ENCODE measurements at places on chromosomes 11 and 22.
A peak's percentile ranks its signal among the peaks of the same experiment; 100 is the strongest.

DNA sequence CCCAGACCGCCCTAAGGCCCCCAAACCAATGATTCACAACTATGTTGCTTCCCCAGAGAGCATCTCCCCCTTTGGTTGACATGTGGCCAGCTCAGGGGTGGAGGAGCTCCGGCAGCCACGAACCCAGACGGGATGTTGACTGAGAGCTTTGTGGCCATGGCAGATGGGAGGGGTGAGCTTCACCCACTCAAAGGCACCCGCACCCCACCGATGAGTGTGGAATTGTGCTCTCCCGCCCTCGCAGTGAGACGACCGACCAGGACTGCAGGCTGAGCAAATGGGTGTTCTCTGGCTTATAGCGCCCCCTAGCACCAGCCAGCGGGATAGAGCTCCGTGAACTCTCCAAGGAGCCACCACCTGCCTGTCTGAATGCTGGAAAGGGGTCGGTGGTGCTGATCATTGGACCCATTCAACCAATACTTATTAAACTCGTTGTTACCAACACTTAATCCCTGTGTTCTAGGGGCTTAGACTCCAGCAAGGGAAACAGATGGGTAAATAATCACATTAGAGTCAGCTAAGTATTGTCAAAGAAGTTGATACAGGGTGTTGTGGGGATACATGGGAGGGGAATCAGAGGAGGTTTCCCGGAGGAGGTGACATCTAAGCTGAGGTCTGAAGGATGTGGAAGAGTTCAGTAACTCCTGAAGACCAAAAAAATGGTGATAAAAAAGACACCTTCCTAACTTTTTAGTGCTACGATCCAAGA is 4.5 kb upstream of the TIMP3 start:
- DNase-seq, result peak; percentile 55

DNA sequence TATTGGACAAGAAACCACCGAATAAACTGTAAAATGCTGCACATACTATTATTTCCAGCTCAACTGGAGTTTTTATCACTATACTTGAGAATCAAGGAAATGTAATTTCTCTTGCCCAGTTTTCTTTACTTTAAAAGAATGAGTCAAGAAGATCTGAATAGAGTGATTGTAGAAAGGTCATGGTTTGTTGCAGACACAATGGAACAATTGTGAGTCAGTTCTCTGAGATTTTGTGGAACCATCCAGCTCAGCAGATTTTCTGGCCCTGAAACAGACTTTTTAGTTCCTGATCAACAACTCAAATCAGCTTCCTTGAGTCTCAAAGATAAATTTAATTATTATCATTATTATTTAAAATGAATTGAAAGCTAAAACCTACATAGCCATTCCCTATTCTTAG is 1.3 kb downstream of the TCN1 start:
- no peak for DNase-seq

DNA sequence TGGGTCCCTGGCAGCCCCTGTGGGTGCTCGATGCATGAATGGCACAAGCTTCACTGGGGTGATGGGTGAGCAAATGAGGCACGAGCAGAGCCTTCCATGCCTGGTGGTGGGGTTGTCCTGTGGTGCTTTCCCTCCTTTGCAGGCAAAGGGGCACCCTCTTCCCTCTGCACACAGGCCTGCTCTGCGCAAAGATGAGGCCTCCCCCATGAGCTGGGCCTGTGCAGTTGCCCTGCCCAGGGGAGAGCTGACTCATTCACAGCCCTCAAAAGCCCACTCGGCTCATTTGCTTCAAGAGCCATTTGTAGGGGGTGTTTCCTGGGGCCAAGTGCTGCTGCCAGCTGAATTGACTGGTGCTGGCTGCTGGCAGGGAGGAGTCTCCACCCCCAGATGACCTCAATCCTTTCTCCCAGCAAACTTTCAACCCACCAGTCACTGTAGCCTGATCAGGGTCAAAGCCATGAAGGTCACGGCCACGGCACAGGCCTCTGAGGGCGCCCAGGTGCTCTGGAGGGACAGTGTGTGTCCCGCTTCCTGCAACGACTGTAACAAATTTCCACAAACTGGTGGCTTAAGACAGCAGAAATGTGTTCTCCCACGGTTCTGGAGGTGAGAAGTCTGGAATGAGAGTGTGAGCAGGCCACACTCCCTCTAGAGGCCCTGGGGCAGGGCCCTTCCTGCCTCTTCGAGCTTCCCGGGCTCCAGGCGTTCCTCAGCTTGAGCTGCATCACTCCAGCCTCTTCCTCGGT is 48.8 kb upstream of the ANO1 start:
- DNase-seq, result no peak

DNA sequence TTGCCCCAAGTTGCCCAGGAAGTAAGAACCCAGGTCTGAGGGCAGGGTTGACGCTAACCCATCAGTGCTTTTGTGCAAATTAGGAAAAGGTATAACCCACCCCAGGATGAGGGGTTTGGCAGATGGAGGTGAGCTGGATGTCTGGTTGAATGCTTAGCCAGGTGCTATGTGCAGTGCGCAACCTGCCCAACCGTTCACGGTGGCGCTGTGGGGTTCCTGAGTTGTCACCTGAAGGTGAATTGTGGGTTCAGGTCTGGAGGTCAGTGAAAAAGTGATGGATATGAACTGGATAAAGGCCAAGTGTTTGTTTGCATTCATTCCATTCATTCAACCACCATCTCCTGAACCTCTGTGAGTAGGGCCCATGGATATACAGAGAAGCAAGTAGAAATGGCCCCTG is 14.3 kb upstream of the LGALS2 start:
- no peak for DNase-seq

DNA sequence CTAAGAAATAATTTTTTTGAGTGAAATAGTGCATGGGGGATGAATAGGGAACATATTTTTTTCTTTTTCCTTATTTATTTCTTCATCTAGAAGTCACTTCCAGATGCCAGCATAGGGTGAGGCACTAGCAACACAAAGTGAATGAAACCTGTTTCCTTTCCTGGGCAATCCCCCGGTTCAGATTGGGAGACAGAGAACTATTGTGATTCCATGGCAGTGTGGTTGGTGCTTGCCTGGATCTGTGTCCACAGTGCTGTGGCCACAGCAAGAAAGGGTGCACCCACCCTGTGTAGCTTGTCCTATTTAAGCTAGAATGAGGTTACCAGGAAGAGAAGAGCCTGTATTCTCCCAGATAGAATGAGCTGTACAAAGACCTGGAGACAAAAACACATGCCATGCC is 57.6 kb downstream of the SLC5A1 start:
- no peak for DNase-seq

DNA sequence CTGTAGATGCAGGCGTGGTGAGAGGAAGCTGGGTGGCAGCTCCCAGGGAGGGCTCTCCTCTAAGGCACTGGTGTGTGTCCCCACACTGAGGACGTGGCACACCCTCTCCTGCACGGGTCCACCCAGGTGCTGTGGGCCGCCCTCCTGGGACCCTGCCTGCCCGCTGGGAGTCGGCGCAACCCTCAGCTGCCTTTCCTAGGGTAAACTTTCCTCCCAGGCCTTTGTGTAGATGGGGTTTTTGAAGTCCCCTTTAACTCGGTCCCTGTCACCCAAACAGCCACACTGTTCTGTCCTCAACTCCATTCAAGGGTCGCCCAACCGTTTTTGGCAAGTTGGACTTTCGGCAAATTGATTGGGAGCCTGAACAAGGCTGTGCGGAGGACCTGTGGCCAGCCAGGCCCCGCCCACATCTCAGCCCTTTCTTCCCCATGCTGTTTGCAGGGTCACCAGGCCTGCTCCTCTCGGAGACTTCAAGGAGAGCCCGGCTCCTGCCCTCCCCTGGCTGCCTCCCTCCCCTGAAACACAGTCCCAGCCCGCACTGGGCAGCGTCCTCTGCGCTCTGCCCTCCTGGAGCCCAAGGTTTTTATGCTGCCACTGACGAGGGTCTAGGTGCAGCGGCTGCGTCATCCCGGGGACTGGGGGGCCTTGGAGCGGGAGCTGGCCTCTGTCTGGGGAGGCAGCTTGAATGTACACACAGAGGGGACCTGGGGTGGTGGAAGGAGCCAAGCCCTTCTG is 1126.2 kb downstream of the BRD1 start:
- no peak for DNase-seq

GRCh38 chr11:87173185-87174039 is 135.7 kb downstream of the TMEM135 start:
- DNase-seq, result peak; percentile 72

DNA sequence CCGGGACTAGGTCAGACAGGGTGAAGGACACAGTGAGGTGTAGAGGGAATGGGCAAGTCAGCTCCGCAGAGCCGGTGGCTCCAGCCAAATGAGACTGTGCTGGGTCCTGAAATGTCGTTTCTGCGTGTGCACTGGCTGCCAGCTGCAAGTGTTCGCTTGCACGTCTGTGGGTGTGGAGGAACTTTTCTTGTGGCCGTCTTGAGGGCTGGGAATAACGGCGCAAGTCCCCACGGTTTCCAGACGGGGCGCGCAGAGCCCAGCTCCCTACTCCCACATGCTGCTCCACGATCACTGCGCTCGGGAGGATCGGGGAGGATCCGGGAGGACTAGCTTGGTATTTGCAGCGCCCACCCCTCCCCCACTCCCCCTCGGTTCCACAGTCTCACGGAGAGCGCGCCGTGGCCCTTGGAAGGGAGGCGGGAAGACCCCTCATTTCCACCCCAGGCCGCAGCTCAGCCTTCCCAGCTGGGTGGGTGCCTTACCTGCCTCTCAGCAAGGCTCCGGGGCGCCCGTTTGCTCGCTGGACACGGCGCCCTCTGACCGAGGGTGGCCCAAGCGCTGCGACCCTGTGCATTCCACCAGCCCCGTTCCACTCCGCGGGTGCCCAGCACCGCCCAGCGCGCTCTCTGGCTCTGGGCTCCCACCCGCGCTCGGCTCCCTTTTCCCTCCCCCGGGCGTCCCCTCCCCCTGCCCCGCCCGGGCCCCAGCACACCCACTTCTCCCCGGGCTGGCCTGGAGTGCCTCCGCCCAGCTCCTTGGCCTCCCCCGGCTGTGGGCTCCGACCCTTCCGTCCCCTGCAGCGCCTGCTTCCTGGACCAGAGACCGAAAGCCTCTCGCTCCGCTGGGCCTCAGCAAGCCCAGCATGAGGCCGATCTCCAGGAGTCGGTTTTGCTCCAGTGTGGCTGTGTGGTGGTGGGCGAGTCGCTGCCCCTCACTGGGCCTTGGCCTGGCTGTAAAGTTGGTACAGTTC is at the start of gene KCNE3:
KCNE3 (minus strand) TSS at position 634 of the 970 bp plus-strand sequence. CDS start 9,986 bp downstream, outside the sequence.
- no peak for DNase-seq

GRCh38 chr22:39478441-39478850 is 21.6 kb downstream of the MGAT3 start:
- no peak for DNase-seq

DNA sequence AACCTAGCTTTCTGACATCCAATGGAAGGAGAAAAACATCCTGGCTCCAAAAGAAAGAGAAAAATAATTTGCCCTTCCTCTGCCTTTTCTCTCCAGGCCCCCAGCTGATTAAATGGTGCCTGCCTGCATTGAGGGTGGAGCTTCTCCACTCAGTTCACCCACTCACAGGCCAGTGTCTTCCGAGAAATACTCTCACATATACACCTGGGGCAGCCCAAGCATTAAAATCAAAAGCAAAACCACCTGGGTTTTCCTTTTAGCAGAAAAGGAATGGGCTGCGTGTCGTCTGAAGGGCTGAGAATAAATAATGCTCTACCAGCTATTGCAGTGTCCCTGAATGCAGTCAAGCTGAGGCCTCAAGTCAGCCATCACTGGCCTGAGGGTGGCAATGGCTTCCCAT is 1143.8 kb upstream of the TENM4 start:
- no peak for DNase-seq

- DNase-seq, result no peak
Measured at GRCh38 chr22:19962246-19962908, 20.8 kb upstream of the TXNRD2 start.

- no peak for DNase-seq
Measured at GRCh38 chr22:44883011-44883421, 126.8 kb downstream of the PHF21B start.

GRCh38 chr11:34353881-34354280 is 3.9 kb downstream of the ABTB2 start:
- DNase-seq, result no peak

DNA sequence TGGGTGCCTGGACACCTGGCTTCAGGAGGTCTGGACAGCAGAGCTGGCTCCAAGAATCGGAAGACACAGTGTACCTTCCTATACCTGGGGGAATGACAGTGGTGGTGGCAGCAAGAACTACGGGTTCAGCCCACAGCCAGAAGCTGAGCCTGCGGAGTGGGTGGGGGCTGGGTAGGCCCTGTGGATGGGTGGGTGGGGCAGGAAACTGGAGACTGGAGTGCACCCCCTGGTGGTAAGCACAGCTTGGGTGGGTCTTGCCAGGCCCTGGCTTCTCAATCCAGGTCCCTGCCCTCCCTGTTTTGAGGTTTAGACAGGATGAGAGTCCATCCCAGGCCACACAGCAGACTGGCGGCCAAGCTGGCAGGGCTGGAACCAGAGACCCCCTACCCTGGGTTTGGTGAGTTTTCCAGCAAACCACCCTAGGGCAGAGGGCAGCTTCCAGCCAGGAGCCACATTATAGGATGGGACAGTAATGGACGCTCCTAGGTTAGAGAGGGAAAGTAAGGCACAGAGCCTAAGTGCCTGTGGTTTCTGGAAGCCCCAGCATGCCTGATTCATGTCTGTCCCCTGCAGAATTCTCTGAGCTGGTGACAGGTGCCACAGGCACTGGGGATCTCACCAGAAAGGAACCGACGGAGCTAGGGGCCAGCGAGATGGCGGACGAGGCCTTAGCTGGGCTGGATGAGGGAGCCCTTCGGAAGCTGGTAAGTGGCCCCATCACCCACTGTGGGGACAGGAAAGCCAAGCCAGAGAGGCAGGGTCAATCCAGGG is 1.7 kb downstream of the SMTN start:
- DNase-seq, result no peak

GRCh38 chr11:14894657-14895598 is 2.9 kb upstream of the CYP2R1 start:
- no peak for DNase-seq

GRCh38 chr11:12640926-12641849 is 33.0 kb upstream of the TEAD1 start:
- DNase-seq, result no peak

DNA sequence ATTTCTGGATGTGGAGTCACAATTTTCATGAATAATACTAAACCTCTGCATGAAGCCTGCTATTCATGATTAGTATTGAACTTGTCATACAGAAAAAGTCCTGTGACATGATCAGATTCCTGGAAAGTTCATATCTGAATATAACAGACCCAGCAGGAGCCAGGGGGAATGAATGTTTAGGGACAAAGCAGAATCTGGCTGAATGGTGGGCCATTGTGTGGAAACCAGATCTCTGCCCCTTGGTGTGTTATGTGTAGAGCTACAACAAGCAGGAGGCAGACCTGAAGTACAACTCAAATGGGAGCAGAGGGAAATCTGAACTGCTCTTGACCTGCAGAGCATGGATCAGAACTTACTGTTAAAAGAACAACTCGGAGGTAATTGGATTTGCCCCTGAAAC is 30.3 kb downstream of the KREMEN1 start:
- DNase-seq, result no peak

DNA sequence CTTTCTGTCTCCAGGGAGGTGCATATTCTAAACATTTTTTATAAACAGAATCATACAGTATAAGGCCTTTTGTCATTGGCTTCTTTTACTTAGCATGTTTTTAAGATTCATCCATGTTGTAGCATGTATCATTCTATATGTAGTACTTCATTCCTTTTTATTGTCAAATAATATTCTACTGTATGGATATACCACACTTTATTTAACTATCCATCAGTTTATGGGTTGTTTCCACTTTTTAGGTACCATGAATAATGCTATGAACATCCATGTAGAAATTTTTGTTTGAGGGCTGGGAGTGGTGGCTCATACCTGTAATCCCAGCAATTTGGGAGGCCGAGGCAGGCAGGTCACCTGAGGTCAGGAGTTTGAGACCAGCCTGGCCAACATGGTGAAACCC is 73.1 kb downstream of the PHF21A start:
- DNase-seq, result no peak

GRCh38 chr22:37806409-37807333 is 1.1 kb upstream of the GCAT start:
- no peak for DNase-seq
